ENCODE measurements at places on chromosomes 6 and 20.

DNA sequence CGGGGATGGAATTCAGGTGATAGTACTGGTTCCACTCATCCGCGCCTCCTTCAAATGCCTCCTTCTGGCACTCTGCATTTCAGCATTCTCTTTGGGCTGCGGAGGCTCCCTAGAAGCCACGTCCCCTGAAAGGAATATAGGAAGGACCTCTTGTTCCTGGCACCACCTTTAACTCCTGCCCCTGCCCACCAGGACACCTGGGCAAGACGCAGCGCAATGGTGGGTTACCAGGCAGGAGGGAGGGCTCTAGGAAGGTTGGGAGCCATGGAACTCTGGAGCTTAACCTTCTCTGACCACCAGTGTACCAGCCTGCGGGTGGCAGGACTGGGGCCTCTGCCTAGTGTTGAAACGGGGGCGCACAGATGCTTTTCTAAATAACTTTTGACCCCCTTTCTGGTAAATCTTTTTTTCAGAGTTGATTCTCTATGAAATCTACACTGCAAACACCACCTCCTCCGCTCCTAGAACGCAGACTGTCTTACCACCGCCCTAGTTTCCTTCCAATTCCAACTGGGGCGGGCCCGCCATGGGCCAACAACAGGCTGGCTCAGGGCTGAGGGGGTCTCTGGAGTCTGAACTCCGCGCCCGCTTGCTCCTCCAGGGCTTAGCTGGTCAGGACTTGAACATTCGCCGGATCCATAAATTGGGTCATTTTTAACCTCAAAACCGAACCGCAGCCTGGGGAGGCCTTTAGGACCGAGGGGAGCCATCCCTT is 871 bp upstream of the SYNDIG1 start:
- DNase-seq, result no peak

DNA sequence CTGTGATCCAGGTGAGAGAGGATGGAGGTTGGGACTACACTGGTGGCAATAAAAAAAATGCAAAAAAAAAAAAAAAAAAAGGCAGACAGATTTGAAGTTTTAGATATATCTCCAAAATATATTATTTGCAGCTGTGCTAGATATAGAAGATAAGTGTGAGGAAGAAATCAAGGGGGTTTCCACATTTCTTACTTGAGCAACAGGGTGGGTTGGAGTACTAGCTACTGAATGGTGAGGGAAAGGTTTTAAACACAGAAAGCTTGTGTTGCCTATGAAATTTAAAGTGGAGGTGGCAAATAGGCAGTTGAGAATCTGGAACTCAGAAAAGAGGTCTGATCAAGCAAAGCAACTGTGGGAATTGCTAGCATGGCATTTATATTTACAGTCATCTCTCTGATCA is 59.9 kb upstream of the GNRH2 start:
- DNase-seq, result no peak

GRCh38 chr20:17380801-17381200 is 150.4 kb downstream of the BFSP1 start:
- no peak for DNase-seq

DNA sequence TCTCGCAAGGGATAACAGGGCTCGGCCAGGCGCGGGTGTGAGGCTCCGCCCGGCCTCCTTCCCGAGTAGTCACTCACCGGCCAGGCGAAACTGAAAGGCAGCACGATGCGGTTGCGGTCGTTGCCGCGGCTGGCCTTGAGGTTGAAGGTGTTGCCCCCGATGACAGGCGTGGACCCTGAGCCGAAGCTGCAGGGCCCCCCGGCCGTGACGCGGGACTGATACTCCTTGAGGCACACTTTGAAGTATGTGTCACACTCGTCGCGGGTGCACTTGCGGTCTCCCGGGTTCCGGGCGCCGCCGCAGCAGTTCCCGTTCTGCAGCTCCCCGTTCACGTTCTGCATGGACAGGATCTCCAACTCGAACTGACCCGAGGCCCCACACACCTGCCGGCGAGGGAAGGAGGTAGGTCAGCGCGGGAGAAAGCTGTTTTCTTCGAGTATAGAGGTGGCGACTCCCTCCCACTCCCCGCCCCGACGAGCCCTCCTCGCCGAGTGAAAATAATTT is 1.1 kb downstream of the JAG1 start:
- no peak for DNase-seq

DNA sequence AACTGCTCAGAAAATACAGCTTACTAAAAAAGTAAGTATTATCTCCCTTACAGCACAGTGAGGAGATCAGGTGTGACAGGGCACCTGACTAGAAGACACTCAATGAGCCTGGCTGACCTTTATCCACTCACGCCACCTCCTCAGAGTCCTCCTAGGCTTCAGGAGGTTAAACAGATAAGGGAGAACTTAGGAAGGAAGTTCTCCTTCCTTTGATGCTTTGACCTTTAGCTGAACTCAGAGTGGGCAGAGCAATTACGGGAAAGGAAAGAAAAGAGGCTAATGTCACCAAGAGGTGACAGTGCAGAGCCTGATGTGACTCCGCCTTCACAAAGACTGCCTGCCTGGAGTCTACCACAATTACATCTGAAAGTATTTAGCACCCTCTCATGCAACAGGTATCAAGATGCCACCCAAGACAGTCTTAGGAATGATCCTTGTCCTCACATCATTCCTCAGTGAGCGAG is 36.7 kb downstream of the MAN1A1 start:
- DNase-seq, result no peak

- DNase-seq, result no peak
These were observed 654.1 kb upstream of the MARCKS start for GRCh38 chr6:113202852-113203714.

- no peak for DNase-seq
These were observed 120.4 kb downstream of the ARMC2 start for GRCh38 chr6:108968325-108969316.

GRCh38 chr6:127342946-127343808 is at the start of gene ECHDC1:
Gene ECHDC1, minus strand, starts transcription at chr6:127343609. Its CDS starts 12,581 bp downstream, at chr6:127331028.
- DNase-seq, result peak; percentile 55

DNA sequence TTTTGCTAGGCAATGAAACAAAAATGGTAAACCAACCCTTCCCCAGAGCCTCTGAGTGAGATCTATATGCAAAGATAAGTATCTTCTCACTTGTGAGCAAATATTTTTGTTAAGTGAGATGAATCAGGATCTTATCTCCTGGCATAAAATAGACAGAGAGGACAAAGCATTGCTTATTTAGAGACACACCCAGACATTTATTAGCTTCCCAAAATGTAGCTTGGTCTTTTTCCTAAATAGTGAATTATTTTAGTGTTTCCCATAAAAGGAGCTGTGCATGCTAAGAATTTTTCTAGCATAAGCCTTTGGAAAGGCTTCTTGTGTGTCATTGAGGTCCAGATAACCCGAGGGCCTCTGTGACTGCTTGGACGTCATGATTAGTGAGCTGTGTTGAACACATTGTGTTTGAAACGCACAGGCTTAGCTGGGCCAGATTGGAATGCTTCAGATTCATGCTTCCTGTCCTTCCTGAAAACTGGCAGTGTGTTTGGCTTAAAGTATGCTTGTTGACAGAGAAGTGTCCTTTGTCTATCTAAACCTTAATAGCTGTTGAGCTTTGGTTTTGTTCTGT is 16.5 kb downstream of the MTHFD1L start:
- DNase-seq, result no peak

- DNase-seq, result no peak
These were observed 398.3 kb downstream of the C6orf118 start for GRCh38 chr6:164911151-164911550.

GRCh38 chr6:122285292-122285913 is 114.0 kb upstream of the HSF2 start:
- DNase-seq, result no peak

GRCh38 chr20:60467078-60467477 is 508.9 kb downstream of the CDH26 start:
- DNase-seq, result no peak

DNA sequence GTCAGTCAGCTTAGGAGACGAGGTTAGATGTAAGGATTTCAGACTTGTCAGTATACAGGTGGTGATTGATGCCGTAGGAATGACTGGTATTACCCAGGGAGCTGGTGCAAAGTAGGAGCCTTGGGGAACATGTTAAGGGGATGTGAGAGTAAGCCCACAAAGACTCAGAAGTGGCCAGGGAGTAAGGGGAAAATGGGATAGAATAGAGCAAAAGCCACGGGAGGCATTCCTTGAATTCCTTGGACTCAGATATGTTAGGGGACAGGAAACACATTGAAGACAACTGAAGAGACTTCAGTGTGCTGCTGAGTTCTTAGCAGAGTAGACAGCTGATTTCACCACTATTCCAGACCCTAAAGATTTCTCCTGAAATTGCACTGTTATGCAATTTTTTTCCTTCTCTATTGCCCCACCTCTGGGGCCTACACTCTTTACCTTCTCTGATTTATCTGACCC is 1.2 kb upstream of the ACAT2 start:
- no peak for DNase-seq

DNA sequence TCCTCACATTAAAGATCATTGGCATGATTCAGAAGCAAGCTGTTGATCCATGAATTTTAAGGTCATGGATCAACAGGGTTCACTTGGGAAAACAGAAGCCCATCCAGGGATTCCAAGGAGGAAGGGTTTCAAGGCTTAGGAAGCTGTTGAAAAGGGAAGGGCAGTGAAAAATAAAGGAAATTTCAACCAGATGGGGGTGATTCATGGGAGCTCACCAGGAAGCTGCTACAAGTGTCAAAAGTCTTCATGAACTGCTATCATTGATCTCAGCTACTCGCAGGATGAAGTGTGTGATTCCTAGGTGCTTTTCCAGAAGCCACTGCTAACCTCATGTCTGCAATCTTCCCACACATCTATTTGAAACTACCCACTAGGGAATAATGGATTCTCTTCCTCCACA is 26.2 kb downstream of the ADTRP start:
- no peak for DNase-seq

- DNase-seq, result no peak
These were observed 53.8 kb downstream of the PRND start for GRCh38 chr20:4775322-4776078.

DNA sequence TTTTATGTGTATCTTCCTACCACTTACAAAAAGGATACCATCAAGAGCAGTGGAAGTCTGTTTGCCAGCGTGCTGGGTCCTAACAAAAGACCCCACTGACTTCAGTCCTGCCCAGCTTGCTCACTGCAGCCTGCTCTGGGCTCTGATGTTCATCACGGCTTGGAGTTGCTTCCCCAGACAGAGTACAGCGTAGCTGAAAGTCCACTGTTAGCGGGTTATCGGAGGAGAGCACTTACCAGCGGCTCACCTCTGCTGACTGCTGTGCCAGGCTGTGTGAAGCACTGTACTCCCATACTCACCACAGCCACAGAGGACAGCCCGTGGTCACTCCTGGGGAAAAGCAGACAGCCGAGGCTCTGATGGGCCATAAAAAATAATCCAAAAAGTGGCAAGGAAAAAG is 40.2 kb downstream of the CTCFL start:
- DNase-seq, result no peak

GRCh38 chr6:73050706-73051105 is 174.6 kb downstream of the KHDC1L start:
- no peak for DNase-seq

DNA sequence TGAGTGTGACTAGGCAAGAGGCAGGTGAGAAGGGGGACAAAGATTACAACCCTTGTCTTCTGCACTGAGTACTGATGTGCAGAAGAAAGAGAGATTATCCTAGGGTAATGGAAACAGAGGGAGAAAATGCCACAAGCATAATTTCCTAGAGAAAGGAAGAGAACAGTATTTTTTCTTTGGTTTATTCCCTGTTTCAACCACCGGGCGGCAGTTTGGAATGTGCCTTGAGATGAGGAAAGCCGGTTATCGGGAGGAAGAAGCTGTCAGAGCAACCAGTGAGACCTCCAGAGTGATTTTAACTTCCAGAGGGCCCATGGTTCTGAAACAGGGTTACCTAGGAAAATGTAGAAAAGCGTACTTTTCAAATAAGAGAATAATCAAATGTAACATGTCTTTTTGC is 121.4 kb downstream of the REV3L start:
- DNase-seq, result no peak

DNA sequence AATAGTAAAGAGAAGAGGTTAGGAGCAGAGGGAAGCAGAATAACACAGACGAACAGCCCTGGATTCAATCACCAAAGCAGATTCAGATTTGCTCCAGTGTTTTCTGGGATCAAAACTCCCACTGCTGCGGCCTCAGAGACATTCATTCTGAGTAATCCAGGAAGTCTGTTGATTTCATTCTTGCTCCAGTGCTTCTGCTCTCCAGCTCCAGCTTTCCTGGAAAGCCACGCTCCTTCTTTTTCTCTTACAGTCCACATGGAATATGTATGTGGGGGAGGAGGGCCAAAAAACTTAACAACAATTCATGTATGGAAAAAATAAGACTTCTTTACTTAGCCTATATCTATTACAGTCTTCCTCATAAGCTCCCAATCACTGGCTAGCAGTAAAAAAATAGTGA is 26.4 kb upstream of the UST start:
- no peak for DNase-seq

- no peak for DNase-seq
These were observed 51.0 kb upstream of the HIVEP1 start for GRCh38 chr6:11960909-11961779.

DNA sequence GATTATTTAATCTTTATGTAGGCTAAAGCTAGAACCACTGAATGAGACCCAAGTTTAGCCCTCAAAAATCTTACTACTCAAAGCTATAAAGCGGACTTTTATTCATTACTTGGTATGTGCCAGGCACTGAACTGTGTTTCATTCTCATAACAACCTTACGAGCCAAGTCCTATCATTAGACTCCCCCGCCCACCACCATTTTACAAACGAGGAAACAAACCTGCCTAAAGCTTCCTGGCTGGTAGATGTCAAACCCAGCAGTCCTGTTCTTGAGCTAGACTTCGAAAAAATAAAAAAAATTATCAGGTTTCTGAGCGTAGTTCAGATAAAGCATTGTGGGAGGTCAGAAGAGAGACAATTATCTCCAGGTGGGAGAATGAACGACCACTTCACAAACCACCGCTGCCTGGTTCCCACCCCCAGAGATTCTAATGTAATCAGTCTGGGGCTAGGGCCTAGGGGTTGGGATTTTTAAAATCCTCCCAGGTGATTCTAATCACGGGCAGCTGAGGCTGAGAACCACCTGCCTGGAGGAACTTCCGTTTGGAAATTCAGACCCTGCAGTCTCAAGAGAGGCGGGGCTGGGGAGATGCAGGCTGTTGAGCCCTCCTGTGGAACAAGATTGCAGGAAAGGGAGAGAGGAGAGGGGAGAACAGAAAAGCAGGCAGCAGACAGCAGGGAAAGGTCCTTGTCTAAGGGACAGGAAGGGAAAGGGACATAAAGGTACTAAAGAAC is 8.6 kb downstream of the ADTRP start:
- DNase-seq, result no peak

- no peak for DNase-seq
These were observed 18.7 kb downstream of the HCK start for GRCh38 chr20:32070690-32071213.

- no peak for DNase-seq
These were observed 122.6 kb downstream of the EDN3 start for GRCh38 chr20:59422872-59423544.

Measured in central memory CD8-positive, alpha-beta T cell (primary cell).